ENCODE measurements at places on chromosomes 13 and 19.

GRCh38 chr13:24249624-24250023 lies 59.8 kb upstream of the C1QTNF9 start:
- DNase-seq, result no peak

GRCh38 chr13:108961542-108962125 lies 332.2 kb downstream of the MYO16 start:
- DNase-seq, result peak; percentile 40

- DNase-seq, result peak; percentile 53
These were observed 5.5 kb upstream of the ADAMTS10 start for GRCh38 chr19:8615813-8616596.

GRCh38 chr19:50832666-50833065 lies 708 bp downstream of the KLK15 start:
- DNase-seq, result no peak

- DNase-seq, result peak; percentile 69
These were observed 30.3 kb downstream of the CRYL1 start for GRCh38 chr13:20495087-20496023.

DNA sequence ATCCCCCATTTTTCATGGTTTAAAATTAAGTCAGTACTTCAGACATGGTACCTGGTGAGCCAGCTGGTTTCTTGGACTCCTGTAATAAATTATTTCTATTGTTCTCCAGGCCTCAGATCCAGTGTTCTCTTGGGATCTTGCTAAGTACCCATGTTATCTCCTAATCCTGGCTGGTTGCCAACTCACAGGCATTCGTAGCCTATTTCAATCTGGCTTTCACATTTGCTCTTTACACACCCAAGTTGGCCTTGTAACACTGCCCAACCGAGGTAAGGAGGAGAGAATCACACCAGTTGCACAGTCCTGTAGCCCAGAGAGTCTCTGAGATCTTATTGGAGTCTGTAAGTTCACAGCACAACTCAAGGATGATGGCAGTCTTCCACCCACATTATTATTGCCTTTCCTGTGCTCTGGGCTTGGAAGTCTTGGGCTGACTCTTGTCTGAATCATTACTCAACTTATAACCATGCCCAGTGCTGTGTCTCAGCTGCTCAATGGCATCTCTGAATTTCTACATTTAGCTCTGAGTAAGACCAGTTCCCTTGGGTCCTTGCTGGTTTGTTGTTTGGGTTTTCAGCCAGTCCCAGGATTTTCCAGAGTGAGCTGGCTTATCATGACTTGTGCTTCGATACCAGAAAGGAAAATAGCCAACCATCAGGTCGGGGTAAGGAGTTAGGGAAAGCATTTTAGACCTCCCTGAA lies 76.6 kb upstream of the KLF12 start:
- DNase-seq, result no peak

GRCh38 chr13:71634602-71635443 lies 232.2 kb downstream of the DACH1 start:
- no peak for DNase-seq

- no peak for DNase-seq
These were observed 18.2 kb downstream of the COMP start for GRCh38 chr19:18772620-18773587.

- DNase-seq, result no peak
These were observed 5.9 kb upstream of the GDF15 start for GRCh38 chr19:18379803-18380747.

DNA sequence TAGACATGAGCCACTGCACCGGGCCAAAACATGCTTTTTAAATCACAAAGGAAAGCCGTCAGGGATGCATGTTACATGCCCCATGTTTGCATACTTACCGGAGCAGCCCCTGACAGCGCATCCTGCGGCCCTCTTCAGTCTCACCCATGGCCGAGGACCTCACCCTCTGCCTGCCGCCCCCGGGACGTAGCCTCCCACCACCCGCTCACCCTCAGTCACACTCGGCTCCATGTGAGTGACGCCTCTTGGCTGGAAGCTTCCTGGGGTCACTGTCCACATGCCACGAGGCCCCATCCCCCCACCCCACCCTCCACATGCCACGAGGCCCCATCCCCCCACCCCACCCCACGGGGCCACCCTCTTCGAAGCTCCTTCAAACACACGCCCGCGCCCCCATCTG lies 46.1 kb upstream of the SPACA7 start:
- no peak for DNase-seq

DNA sequence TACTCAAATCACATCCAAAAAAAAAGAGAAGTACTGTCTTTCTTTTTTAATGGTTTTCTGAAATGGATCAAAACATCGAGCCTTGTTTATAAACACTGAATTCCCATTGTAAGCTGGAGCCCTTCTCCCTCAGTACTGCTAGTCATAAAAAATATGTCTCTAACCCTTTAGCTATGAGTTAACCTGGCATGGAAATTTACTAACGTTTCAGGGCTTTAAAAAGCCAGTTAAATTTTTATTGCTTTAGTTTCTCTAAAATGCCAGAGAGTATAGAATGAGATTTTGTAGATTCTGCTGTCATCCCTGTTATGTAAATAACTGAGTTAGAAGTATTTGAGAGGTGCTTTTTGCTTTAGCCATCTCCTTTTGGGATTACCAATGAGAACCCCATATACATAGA lies 528.3 kb downstream of the EFNB2 start:
- DNase-seq, result no peak

GRCh38 chr13:24649688-24650043 lies 30.5 kb upstream of the ATP12A start:
- DNase-seq, result no peak

- DNase-seq, result no peak
These were observed 852.7 kb upstream of the KLHL1 start for GRCh38 chr13:70960841-70961443.

- DNase-seq, result no peak
These were observed at the start of gene RGS9BP for GRCh38 chr19:32675720-32676185. RGS9BP (plus strand) TSS chr19:32675848; CDS start chr19:32676264, 416 bp downstream.

GRCh38 chr19:34732612-34733211 lies 1.3 kb upstream of the ZNF181 start:
- no peak for DNase-seq

- DNase-seq, result no peak
These were observed 61.4 kb downstream of the CCNE1 start for GRCh38 chr19:29873024-29873800.

- DNase-seq, result peak; percentile 86
These were observed 568 bp downstream of the PAN3 start for GRCh38 chr13:28138756-28139470.

GRCh38 chr13:102569488-102569887 lies 27.3 kb upstream of the TPP2 start:
- DNase-seq, result no peak

DNA sequence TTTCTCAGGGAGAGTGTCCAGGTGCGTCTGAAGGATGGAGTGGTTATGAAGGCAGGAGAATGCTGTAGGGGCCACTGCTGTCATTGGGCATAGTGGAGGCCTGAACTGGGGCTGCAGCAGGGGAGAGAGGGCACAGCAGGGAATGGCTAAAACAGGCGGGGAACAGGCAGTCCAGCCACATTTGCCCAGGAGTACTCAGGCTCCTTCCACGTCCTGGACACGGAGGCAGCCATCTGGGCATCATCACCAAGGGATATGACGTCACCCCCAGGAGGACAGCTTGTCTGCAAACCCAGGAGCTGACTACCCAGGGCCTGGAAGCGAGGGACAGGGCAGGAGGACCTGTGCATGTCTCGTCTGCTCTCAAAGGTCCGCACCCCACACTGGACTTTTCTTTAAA lies 22.2 kb downstream of the VSTM2B start:
- no peak for DNase-seq

- DNase-seq, result no peak
These were observed 28.6 kb upstream of the SLC15A1 start for GRCh38 chr13:98781045-98781444.

DNA sequence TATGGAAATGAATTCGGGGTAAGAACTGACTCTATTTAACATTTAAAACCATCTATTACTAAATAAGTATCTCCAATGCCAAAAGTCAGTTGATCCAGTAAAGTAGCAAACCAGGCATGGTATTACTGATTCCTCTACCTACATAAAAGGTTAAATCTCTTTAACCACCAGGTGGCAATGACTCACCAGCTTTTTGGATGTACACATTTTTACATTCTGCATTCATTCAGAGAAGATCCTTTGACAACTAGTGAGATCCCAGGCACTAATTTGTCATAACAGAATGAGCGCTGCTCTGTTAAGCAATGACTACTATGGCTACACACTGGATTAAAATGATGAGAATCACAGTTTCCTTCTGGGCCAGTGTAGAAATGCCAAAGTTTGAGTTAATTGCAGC lies 329.8 kb upstream of the GPC6 start:
- no peak for DNase-seq

DNA sequence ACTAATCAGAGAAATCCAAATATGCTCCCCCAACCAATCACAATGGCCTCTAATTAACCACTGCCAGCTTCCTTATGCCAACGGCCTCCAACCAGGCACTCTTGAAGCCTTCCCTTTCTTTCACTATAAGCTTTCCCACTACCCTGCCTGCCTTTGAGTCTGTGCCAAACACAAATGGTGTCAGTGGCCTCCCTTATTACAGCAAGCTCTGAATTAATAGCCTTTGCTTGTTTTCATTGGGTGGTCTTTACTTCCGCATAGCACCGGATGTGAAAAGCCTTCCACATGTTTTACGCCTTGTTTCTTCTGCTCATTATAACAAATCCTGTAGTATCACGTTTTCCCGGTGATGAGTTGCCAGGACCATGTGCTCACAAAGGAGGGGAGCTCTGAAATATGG lies 1.4 kb upstream of the EDDM13 start:
- DNase-seq, result no peak

- DNase-seq, result no peak
These were observed 16.3 kb downstream of the ZNF160 start for GRCh38 chr19:53086949-53087348.

DNA sequence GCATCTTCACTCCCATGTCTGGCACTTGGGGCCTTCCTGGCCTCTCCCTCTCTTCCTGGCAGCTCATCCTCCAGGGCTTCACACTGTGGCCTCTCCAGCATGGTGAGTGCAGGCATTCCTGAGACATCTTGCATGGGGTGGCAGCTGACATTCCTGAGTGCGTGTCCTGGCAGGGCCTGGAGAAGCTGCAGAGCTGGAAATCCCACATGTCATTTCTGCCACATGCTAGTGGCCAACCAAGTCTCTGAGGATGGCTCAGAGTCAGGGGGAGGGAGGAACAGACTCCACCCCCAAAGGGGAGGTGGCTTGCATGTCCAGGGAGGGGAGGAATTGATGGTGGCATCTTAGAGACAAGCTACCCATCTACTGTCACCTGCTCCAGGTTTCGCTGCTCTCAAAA lies 41.6 kb upstream of the AMER2 start:
- no peak for DNase-seq

- DNase-seq, result no peak
These were observed 754 bp downstream of the DNAJB1 start for GRCh38 chr19:14517446-14517839.

- DNase-seq, result no peak
These were observed 6.9 kb upstream of the ZNF431 start for GRCh38 chr19:21134934-21135366.

- DNase-seq, result no peak
These were observed 38.3 kb upstream of the HMGB1 start for GRCh38 chr13:30504081-30504480.

GRCh38 chr13:27079421-27079958 lies 92.1 kb downstream of the USP12 start:
- no peak for DNase-seq

DNA sequence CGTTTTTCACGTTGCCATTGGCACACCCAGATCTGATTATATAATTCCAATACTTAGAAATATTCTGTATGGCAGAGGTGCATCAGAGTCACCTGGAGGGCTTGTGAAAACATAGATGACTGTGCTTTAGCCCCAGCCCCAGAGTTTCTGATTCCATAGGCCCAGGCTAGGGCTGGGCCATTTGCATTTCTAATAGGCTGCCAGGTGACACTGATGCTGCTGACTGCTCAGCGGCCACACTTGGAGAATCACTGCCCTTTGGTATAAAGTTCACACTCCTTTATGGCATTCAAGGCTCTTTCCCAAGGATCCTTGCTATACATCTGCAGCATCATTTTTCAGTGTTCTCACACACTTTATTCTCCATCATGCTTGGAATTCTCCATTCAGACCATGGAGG lies 137.1 kb downstream of the AKAP11 start:
- no peak for DNase-seq

GRCh38 chr13:100542826-100543156 lies 45.8 kb downstream of the GGACT start:
- no peak for DNase-seq

DNA sequence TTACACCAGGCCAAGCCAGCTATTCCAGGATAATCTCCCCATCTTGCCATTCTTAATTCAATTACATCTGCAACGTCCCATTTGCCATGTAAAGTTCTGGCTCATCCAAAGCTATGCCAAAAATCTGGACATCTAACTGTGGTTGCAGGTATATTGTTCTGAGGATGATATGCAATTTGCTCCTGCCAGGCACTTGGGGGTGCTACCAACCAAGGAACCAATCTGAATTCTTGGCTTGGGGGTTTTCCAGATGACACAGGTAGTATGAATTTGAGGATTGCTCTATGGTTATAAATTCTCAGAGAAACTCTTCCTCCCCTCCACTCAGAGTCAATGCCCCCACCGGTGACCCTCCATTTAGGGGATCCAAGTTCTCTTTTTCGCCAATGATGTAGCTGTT lies 33.0 kb downstream of the CRYL1 start:
- no peak for DNase-seq

GRCh38 chr19:46482631-46483030 lies 11.3 kb upstream of the PNMA8A start:
- DNase-seq, result no peak

DNA sequence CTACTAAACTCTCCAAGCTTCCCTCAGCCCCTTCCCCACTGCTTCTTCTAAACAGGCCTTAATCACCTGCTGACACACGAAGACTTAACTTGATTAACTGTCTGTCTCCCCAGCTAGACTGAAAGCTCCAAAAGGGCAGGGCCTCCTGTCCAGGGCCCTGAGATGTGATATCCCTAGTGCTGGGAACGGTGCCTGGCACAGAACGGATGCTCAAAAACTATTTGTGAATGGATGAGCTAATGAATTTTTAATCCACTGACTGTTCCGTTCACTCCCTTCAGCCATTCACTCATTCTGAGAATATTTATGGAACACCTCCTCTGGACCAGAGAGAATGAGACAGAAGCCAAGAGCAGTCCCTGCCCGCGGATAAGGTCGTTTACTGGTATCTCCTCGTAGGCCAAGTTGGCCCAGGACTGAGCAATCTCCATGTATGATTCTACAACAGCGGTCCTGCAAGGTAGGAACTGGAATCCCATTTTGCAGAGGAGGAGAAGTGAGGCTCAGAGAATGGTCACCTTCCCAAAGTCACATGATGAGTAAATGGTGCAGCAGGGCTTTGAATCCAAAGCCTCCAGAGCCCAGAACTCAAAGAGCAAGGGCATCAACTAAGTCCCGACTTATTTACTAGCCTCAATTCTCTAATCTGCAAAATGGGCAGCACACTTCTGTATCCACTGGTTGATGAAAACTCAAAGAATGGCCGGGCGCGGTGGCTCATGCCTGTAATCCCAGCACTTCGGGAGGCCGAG lies 3.4 kb downstream of the DMWD start:
- no peak for DNase-seq

GRCh38 chr13:80633251-80633650 lies 292.3 kb upstream of the SPRY2 start:
- DNase-seq, result no peak
